ENCODE measurements at places on chromosomes 16 and 17.

DNA sequence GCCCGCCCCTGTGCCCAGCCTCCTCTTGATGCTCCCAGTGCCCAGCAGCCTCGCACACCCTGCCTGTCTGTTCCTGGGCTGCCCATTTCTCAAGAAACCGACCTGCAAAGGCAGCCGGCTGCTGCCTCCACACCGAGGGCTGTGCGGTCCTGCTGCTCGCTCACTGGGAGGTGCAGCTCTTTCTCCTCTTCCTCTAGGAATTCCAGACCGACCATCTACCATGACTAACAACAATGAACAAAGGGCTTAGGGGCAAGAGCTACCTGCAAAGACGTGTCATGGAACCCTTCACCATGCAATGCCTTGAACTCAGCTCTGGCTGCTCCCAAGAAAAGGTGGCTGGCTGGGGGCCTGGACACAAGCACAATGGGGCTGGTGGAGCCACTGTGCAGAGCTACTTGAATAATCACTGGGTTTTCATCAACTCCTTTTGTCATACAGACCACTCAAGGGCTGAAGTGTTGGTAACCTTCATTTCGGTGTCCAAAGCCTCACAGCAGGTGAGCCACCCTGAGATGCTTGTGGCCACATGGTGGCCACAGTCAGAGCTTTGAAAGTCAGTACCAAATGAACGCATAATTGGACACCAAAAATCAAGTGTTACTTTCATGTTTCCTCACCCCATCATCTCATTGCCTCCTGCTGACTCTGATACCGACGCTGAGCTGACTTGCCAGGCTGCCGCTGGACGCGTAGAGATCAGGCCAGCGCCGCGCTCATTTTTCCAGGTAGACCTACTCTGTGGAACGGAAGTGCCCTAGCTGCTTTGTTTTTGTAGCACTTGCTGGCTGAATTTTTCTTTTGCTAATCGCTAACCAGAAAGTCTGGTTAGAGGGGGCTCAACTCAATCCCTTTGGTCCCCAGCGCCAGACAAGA, 19.8 kb downstream of the CYB561 start:
- no peak for DNase-seq

DNA sequence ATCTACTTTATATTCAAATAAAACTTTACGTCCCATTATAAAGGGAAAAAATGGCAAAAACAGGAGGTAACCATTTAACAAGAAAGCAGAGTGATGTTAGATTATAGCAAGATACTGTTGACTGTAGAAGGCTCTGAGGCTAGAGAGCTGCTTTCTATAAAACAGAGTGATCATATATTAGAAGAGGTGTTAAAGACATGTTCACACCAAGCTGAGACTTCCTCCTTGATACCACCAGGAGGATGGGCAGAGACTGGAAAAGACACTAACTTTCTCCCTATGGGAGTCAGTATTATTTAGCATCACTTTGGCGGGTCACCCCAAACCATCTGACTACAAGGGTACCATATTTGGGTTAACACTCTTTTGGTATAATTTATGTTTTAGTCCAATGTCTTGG, 687 bp upstream of the CIITA start:
- no peak for DNase-seq

DNA sequence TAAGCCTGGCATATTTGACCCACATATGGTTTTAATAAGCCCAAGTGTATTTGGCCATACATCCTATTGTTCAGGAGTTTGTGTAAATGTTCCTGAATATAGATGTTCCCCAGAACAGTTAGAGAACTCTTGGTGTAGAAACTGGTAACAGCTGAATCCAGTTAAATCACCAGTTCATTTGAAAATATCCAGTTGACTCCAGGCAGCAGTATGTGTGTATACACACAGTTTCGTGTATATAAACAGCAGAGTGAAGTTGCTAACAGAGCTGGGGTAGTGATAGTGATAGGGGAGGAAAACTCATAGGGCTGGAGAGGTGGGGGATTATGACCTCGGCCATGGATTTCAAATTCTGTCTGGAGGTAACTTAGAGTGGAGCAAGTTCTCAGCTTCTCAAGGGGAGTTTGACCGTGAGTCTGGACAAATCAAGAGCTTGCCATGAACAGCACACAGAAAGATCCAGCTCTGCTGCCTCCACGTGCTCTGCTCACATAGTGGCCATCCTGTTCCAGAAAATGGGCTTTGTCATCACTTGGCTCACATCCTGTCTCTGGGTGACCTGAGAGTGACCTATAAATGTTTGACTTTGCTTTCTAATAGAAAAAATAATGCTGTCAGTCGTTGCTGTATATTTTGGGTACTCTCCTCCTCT, 30.6 kb upstream of the MMD start:
- DNase-seq, result no peak

DNA sequence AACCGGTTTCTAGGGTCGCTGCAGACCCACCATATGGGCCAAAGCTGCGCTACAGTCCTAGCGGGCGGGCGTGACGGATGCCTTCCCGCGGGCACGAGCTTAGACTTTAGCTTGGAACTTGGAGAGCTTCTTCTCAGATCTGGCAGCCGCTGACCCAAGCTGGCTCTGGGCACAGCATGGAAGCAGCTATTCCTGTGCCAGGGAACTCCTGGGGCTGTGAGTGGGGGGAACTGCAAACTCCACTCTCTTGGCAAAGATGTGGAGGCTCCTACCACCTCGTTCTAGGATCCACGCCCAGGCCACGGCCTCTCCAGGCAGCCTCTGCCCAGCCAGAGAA, 8.8 kb downstream of the FAAP100 start:
- DNase-seq, result no peak

- no peak for DNase-seq
Measured at GRCh38 chr16:9787717-9788116, 394.5 kb downstream of the GRIN2A start.

- DNase-seq, result no peak
Measured at GRCh38 chr17:66679631-66680517, 155.0 kb upstream of the CACNG5 start.

GRCh38 chr17:73188011-73188410, 4.8 kb upstream of the COG1 start:
- DNase-seq, result peak; percentile 40

DNA sequence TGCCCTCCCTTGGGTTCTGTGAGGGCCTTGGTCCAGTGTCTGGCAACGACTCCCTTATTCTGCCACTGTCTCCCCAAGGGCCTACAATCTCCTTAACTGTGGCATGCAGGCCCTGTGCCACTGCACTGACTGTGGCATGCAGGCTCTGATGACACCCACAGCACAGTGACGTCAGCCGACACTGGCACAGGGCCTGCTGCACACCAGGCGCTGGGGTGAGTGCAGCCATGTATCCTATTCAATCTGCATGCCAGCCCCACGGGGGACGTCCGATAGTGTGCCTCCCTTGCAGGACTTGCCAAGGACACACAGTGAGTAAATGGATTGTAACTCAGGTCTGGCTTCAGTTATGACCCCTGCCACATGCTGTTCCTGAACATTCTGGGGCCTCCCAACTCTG, 39.8 kb upstream of the RASD1 start:
- DNase-seq, result peak; percentile 37

DNA sequence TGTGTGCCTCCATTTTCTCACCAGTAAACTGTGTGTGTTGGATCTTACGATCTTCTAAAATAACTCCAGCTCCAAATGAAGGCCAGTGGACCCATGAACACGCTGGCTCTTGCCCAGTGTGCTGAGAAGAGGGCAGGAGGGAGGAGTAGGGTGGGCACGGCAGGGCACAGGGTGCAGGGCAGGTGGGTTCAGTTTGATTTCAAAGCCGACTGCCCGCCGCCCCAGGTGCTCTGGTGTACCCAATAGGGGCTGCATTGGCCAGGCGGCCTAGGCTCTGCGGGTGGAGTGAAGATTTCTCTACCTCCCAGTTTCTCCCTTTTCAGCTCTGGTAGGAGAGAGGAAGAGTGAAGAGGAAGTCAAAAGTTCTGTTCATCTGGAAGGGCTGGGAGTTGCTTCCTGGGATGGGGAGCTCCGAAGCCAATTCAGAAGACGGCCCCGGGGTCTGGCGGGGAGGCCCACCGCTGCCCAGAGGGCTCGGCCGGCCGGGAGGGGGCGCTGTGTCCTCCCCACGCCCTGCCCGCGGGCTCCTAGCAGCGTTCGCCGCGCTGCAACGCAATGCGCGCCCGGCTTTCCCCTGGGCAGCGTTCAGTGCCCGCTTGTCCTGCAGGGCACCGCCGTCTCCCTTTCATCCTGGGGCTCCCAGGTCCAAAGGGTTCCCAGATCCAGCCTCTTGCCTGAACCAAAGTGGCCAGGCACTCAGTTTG, 1.1 kb upstream of the CRHR1 start:
- no peak for DNase-seq

DNA sequence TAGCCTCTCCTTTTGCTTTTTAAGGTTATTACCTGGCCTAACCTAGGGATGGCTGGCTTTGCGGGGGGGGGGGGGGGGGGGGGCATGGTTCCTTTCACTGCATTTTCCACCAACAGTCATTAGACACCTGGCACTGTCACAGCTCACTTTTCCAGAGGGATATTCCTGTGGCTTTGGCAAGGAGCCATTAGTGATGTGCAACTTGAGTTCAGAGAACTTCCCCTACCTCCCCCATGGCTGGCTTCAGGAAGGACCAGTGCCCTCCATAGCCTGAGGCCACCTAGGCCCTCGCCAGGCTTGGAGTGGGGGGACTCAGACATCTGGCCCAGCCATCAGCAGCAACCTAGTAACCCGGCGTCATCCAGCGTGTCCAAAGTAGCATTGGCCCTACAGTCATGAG, 234.6 kb downstream of the CPPED1 start:
- no peak for DNase-seq

DNA sequence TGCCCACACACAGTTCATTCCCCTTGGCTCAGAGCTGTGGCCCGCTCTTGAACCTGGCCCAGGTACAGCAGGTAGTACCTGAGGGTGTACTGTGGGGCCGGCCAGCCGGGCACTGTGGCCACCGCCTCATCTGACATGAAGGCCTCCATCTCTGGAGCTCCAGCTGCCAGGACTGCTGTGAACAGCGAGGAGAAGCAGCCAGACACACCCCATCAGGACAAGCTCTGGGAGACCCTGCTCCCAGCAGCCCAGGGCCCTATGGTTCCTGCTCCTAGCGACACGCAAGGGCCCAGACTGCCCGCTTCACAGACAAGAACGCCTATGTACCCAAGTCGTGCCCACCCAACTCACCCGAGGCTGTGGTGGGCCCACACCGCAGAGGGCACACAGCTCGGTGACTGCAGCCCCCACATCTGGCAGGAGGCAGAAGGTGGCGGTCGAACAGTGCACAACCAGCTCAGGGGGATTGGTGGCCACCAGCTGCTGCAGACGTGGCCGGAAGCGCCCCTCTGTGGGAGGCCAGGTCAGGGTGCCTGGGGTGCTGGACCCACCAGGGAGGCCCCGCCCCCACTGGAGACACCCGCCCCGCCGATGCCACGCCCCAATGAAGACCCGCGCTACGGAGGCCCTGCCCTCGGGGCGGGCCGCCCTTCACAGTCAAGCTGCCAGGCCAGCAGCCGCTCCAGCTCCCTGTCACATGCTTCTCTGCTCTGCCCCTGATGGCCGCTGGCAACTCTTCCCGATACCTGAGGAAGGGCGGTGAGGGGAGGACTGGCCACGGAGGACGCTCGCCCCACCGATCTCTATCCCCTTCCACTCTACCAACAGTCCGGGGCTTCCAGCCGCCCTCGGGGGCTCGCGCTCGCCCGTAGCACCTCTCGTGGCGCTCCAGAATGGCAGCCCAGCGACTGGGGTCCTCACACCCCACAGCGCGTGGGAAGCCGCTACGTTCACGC, 1.1 kb upstream of the STUB1 start:
- DNase-seq, result peak; percentile 73

GRCh38 chr16:60635548-60635947, 1400.7 kb downstream of the CDH8 start:
- no peak for DNase-seq

DNA sequence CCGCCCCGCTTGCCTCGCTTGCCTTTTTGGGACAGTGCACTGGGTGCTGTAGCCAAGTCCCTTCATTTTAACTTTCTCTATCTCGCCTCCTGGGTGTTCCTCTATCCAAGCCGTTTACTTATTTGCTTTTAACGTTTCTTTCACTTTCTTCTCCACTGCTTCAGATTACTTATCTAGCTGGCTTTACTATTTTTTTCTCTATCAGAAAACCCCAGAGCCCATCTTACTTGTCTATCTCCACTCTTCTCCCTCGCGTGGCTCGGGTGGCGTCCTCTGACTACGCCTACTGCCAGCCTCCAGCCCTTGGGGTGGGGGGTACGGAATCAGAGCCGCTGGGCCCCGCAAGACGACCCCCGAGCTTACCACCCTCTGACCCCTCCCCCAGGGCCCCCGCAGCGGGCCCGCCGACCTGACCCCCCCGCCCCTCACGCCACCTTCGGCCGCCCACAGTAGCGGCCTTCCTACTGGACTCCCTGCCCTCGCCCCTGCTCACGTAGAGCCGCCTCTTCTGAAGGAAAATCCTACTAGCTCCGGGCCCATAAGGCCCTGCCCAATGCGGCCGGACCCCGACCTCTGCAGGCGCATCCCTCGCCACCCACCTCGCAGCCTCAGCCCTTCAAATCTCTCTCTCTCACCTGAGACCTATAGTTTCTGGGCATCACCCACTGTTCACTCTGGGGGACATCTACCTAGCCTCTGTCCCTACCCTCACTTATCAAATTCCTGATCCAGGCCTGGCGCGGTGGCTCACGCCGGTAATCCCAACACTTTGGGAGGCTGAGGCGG, 1.0 kb upstream of the SLC12A4 start:
- DNase-seq, result no peak

- no peak for DNase-seq
Measured at GRCh38 chr16:87809150-87809902, 43.5 kb upstream of the KLHDC4 start.

- DNase-seq, result no peak
Measured at GRCh38 chr17:5365831-5366230, 53.6 kb downstream of the NUP88 start.

DNA sequence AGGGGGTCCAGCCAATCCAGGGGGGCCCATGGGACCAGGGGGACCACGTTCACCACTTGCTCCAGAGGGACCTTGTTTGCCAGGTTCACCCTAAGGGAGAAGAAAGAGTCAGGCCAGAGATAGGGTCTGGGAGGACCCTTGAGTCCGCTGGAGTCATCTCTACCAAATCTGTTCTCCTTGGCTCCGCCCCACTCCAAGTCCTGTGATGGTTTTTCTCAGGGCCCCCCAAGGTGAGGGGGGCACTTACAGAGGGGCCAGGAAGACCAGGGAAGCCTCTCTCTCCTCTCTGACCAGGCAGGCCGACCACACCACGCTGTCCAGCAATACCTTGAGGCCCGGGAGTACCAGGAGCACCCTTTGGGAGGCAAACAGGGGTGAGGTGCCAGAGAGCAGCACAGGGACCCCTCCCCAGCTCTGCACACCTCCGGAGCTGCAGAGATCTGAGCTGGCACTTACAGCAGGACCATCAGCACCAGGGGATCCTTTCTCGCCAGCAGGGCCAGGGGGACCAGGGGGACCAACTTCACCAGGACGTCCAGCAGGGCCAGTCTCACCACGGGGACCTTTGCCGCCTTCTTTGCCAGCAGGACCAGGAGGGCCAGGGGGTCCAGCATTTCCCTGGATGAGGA, 12.4 kb downstream of the COL1A1 start:
- no peak for DNase-seq

DNA sequence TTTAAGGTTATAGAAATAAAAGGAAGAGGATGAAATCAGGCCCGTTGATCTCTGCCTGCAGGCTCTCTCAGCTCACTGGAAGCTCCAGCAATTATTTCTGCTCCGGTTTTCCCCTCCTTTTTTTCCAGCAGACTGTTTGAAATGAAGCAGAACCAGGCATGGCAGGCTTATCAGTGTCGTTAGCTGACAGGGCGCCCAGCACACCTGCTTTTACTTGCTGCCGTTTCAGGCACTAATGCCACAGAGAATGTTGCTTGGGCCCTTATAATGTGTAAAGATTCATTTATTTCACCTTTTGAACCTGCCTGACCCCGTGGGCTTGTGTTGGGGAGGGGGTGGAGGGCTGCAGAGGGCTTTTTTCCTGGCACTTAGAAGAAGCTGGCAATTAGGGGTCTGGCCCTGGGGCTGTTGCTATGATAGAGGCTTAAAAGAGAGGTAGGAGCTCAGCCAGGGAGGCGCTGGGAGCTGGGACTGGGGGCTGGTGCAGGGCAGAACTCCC, 108.1 kb downstream of the IRX3 start:
- no peak for DNase-seq
